ENCODE measurements at places on chromosomes 2 and 18.
A peak's percentile ranks its signal among the peaks of the same experiment; 100 is the strongest.

DNA sequence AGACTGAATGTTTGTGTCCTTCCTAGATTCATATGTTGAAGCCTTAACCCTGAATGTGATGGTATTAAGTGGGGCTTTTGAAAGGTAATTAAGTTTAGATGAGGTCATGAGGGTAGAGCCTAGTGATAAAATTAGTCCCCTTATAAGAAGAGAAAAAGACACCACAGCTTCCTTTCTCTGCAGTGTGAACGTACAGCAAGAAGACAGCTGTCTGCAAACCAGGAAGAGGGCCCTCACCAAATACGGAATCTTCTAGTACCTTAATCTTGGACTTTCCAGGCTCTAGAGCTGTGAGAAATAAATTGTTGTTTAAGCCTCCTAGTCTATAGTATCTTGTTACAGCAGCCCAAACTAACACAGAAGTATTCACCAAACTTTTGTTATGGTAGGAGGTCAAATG, 57.1 kb upstream of the CYTIP start:
- DNase-seq, result no peak

- peak; percentile 78 for DNase-seq
These were observed at the start of gene SERPINE2 for GRCh38 chr2:224039080-224039769. TSS of gene SERPINE2 (minus strand) at chr2:224039286. CDS start at chr2:224001900, 37,386 bp downstream.

GRCh38 chr2:147197754-147198483, 646.9 kb upstream of the ACVR2A start:
- no peak for DNase-seq

DNA sequence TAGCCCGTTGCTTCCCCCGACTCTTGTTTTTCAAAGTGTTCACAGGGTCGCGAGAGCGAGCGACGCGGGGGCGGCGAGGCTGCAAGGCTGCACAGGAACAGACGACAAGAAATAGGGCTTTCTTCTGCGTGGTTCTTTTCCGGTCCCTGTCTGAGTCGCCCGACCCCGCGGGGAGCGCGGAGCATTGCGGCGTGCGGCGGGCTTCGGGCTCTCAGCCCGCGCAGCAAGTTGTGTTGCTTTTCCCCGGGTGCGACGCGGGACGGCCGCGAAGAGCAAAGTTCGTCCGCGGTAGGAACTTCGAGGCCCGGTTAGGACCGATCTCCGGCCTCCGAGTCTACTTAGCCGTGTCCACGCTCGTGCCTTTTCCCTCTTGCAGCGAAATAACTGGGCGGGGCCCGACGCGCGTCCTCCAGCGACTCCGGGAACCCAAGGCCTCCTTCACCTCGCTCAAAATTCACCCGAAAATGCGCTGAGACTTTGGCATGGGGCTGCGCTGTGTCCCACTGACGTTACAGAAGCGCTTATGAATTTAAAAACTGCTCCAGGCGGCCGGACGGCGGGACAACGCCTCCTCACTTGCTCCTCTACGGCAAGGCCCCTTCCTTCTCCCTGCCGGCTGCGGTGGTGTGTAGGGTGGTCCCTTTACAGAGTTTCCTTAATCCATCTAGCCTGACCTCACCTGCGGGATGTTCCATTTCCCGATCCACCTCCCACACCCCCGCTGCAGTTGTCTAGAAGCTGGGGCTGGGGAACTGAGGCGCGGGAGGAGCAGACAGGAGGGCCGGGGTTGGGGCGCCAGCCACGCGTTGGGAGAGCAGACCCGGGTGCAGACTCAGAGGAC, 1.5 kb upstream of the BCL2L11 start:
- DNase-seq, result no peak

DNA sequence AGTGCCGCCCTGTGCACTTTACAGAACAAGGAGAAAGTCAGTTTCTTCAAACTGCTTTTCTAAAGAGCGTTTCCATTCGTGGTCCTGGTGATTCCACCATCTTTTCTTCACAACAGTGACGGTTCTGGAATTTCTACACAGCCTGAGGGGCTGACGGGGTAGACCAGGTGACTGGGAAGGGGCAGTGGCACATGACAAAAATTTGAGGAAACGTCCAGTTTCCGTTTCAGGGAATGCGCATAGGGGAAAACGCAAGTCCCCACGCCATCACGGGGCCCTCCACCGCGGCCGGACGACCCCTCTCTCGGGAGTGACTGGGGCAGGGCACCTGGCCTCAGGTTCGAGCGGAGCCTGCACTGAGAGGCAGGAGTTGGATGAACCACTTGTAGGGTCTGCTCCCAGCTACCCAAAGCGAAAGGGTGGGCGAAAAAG, 980 bp upstream of the SPTBN1 start:
- peak; percentile 24 for DNase-seq

GRCh38 chr2:102438111-102438510, 15.2 kb downstream of the IL18RAP start:
- DNase-seq, result no peak
